Thoracic aorta (tissue), 2 donors: ENCODE measurements at places on chromosomes 2 and 18. TPM values are rescaled to one million over a fixed set of nuclear protein-coding genes. Genes with fewer than 3 reads are reported as not detected.

Gene ABCB11
- total RNA-seq = not detected

Gene FAM237A
- total RNA-seq = not detected

Gene PPIL3
- 25.5 TPM for total RNA-seq

- no peak for DNase-seq
Observed at GRCh38 chr2:42783511-42783910, 8.9 kb downstream of the HAAO start.

DNA sequence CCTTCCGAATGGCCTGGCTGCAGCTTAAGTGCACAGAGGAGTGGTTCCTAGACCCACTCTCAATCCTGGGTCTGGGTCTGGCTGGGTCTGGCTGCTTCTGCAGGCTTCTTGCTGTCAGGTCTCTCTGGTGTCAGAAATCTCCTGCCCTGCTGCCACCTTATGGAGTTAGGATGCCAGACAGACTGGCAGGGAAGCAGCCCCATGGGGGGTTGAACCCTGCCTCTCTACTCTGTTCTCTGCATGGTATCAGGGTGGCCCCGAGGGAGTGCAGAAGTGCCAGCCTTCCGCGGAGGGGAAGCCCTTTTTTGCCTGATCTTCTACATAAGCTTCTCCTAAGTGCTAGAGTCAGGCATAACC lies 89.4 kb downstream of the ZCCHC2 start:
- no peak for DNase-seq

Gene HOXD12
- total RNA-seq = not detected

GRCh38 chr2:85708641-85709040 lies 14.5 kb downstream of the GNLY start:
- DNase-seq = no peak

- no peak for DNase-seq
Observed at GRCh38 chr2:234521536-234521935, 24.7 kb upstream of the ARL4C start.

DNA sequence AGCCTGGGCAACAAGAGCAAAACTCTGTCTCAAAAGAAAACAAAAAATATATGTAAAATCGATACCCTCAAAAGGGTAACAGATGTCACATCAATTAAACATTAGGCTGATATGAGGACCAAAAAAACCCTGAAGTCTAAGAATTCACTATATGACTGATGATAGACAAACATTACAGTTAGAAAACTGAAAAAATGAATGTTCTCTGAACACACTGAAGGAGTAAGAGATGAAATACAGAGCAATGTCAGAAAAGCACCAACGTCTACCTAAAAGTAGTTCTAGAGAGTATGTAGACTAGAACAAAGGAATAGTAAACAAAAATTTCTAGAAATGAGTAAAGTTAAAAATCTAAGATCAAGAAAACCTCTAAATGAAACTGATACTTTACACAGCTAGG lies 81.9 kb downstream of the SLC66A3 start:
- no peak for DNase-seq

DNA sequence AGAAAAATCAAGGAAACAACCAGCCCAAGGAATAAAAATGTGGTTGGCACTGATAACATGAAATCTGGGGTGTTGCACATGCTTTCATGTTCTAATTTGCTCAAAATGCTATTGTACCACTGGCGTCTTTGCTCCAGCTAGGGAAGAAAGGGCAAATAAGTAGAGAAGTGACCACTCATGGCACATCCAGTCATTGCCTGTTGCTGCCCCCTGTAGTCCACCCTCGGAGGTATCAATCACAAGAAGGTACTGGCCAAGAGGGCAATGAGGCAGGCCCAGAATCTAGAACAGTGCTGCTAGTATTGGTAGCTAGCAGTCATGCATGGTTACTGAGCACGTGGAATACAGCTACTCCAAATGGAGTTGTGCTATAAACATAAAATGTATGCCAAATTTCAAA lies 213.4 kb downstream of the CDCA7 start:
- DNase-seq = no peak

- DNase-seq = no peak
Observed at GRCh38 chr2:12389344-12390045, 327.2 kb upstream of the TRIB2 start.

- DNase-seq = no peak
Observed at GRCh38 chr2:138071720-138072719, 107.7 kb downstream of the HNMT start.

DNA sequence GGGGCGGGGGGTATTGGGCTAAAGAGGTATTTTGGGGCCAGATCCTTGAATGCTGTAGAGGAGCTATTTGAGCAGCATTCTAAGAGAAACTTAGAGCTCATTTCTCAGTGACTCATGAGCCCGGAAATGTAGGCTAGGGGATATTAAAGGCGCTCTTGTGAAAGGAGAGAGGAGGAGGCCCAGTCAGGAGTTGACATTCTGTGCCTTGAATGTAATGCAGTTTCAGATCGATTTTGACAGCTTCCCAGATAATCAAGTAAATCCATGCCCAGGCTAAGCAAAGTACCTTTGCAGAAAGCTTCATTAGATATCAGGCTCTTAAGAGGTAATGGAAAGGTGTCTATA lies 1.5 kb downstream of the CAB39 start:
- DNase-seq = no peak

Gene DSC2
- 4.3 TPM for total RNA-seq

Gene FBXO48
- total RNA-seq = 0.56 TPM

- no peak for DNase-seq
Observed at GRCh38 chr2:15808204-15808910, 132.0 kb upstream of the MYCN start.

Gene ITPRIPL1
- total RNA-seq = 0.63 TPM

Gene SKA1
- not detected for total RNA-seq

DNA sequence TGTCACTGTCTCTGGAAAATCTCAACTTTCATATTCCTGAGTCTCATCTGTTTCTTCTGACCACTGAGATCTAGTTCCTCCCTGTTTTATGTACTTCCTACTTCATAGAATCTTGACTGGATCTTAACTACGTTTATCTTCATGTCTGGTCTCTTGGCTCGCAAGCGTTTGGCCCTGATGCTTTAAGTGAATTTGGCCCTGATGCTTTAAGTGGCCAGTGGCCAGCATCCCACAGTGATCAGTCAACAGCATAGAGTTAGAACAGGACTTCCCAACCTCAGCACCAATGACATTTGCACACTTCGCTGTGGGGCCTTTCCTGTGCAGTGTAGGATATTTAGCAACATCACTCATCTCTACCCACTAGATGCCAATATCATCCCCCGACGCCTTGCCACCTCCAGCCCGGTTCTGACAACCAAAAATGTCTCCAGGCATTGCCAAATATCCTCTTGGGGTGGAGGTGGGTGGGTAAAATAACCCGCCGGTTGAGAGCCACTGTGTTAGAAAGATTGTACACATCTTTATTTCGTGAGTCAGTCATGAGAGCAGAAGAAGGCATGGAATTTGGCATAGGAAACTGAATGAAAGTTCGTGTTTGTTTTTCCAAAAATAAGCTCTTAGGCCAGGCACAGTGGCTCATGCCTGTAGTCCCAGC lies 12.2 kb downstream of the TM4SF20 start:
- DNase-seq = peak; percentile 34

Gene KCNS3
- total RNA-seq = 33.6 TPM

DNA sequence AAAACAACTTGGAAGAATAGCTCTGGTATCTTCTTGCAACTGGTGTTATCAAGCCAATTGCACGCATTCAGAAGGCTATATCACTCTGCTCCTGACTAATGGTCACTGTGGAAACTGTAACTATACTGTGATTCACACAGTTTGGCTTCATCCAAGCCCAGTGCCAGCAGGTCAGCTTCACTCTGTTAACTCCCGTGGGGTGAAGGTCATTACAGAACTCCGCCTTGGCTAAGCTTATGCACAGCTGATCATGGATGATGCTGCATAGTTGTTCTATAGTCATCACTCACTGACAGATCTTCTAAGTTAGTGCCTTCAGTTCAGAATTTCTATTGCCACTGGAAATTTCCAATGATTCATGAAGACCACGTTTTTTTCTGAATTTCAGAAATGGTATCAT lies 497.2 kb upstream of the NETO1 start:
- DNase-seq = no peak

DNA sequence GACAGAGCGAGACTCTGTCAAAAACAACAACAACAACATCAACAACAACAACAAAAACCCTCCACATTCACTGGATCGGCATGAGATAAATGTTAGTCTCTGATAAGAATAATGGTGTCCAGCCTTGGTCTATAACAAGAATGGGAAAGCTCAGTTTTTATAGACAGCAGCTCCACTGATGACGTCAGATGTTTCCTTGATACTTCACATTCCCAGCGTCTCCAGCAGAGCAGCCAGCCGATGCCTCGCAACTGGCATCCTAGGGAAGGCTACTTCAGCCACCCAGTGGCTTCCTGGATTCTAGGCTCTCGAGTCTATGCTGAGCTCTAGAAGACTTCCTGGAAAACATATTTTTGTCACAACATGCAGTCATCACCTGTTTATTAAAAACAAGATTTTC lies 271.4 kb upstream of the SMIM21 start:
- no peak for DNase-seq

- no peak for DNase-seq
Observed at GRCh38 chr2:74498500-74499266, 720 bp downstream of the LBX2 start.

Gene CABYR
- 6.1 TPM for total RNA-seq

Gene MMADHC
- total RNA-seq = 62.2 TPM

- no peak for DNase-seq
Observed at GRCh38 chr2:240581811-240582210, 4.7 kb upstream of the CAPN10 start.

DNA sequence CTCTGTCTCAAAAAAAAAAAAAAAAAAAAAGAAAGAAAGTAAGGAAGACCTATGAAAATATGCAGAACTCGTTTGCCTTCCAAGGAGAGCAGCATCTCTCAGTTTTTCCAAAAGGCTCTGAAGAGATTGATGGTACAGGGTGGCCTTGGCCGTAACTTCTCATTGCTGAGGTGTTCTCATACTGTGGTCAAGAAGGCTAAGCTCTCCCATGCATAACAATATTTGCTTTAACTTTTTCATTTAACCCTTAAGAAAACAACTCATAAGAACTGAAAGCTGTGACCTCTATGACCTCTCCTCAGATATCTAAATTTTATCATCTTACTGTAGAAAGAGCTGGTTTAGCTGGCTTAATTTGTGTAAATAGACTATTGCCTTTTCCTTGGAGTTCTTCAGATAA lies 37.1 kb upstream of the GATA6 start:
- DNase-seq = no peak

Gene SMARCAL1
- 22.1 TPM for total RNA-seq

Gene WNT10A
- not detected for total RNA-seq

DNA sequence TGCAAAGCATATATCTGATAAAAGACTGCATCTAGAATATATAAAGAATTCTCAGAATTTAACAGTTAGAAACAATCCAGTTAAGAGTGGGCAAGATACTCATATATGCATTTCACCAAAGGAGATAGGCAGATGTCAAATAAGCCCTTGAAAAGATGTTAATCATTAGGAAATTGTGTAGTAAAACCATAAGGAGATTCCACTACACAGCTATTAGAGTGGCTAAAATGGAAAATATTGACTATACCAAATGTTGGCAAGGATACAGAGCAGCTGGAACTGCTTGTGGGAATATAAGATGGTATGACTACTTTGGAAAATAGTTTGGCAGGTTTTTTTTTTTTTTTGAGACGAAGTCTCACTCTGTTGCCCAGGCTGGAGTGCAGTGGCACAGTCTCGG lies 59.5 kb downstream of the CAB39 start:
- no peak for DNase-seq

Gene ABCG5
- total RNA-seq = not detected

Gene MROH2A
- not detected for total RNA-seq

Gene KIF5C
- 4.5 TPM for total RNA-seq

Gene SCYGR4
- not detected for total RNA-seq

- DNase-seq = no peak
Observed at GRCh38 chr18:45666006-45666405, 50.7 kb downstream of the SLC14A2 start.

- no peak for DNase-seq
Observed at GRCh38 chr2:99613980-99614379, 124.2 kb upstream of the REV1 start.

- no peak for DNase-seq
Observed at GRCh38 chr18:62844850-62845643, 129.7 kb downstream of the PHLPP1 start.

DNA sequence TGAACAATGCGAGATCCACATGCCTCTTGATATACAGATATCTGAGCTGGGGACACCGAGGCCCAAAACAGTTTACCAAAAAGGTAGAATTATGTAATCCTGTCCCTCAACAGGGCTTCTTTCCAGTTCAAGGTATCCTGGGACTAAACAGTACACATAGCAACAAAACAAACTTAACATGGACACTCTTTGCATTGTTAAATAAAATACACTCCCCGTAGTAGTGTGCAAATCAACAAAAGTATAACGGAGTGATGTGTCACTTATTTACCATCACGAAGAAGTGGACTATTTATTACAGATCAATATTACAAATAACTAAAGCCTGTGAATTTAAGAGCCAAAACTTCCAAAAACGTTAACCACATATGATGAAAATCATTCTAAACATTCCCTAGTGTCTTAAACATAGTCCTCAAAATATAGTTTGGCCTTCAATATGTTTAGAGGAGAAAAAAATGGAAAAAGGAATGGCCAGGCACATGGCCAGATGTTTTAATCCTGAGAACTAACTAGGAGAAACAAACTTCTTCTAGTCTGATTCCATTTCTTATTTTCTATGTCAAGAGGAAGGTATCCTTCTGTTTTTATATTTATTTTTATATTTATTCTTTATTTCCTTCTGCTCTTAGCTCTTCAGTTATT lies 377.5 kb downstream of the OSR1 start:
- no peak for DNase-seq

Gene ALPI
- total RNA-seq = not detected

GRCh38 chr2:163633291-163633690 lies 102.5 kb downstream of the FIGN start:
- DNase-seq = no peak

Gene SLC4A1AP
- total RNA-seq = 23.7 TPM

Gene PLCD4
- total RNA-seq = 1.6 TPM
